ENCODE measurements at places on chromosomes 5 and 9.

GRCh38 chr5:30040488-30041118, 1152.9 kb upstream of the CDH6 start:
- peak; percentile 83 for DNase-seq

- no peak for DNase-seq
Observed at GRCh38 chr9:4128876-4129275, 171.0 kb downstream of the GLIS3 start.

DNA sequence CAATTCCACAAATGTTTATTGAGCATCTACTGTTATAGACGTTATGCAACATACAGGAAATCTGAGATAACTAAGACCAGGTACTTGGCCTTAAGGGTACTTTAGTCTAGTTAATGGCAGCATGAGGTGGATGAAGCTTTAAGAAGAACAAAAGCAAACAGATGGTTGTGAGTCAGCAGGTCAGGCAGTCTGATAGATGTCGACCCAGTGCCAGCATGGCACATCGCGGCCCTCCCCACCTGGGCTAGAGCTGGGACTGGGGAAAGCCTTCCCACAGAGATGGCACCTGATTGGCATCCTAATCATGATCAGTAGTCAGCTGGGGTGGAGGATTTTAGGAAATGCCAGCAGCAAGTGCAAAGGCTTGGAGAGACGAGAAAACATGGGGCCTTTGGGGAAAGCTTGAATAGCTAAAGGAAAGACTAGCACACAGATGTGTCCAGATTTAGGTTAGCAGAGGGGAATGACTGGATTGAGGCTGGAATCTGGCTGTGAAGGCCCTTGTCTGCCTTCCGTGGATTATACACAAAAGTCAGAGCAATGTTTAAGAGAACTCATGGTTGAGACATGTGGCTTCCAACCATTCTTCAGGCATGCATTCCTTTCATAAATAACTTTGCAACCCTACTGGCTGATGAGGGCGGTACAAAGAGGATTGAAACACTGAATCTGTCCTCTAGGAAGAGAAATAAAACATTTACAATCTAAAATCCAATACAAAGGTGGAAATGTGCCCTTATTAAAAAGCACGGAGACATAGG, 395.4 kb upstream of the WWC1 start:
- no peak for DNase-seq

- DNase-seq, result no peak
Observed at GRCh38 chr5:1511048-1511447, 12.7 kb downstream of the LPCAT1 start.

- DNase-seq, result peak; percentile 11
Observed at GRCh38 chr9:7976167-7976755, 176.7 kb upstream of the DMAC1 start.

DNA sequence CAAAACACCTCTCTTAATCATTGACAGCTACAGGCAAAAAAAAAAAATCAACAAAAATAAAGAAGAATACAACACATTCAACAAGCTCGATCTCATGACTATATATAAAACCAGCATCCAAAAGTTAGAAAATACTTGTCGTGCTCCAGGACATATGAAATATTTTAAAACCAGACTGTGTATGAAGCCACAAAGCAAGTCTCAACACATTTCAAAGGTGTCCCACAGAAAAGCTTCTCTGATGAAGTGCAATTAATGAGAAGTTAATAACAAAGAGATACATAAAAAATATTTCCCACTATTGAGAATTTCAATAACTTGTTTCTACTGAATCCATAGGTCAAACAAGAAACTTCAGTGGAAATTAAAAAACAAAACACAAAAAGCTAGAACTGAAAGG, 178.7 kb downstream of the PLK2 start:
- DNase-seq, result no peak

- no peak for DNase-seq
Observed at GRCh38 chr9:90504486-90504885, 138.1 kb downstream of the DIRAS2 start.

- peak; percentile 87 for DNase-seq
Observed at GRCh38 chr9:105054491-105054890, 126.5 kb upstream of the ABCA1 start.

DNA sequence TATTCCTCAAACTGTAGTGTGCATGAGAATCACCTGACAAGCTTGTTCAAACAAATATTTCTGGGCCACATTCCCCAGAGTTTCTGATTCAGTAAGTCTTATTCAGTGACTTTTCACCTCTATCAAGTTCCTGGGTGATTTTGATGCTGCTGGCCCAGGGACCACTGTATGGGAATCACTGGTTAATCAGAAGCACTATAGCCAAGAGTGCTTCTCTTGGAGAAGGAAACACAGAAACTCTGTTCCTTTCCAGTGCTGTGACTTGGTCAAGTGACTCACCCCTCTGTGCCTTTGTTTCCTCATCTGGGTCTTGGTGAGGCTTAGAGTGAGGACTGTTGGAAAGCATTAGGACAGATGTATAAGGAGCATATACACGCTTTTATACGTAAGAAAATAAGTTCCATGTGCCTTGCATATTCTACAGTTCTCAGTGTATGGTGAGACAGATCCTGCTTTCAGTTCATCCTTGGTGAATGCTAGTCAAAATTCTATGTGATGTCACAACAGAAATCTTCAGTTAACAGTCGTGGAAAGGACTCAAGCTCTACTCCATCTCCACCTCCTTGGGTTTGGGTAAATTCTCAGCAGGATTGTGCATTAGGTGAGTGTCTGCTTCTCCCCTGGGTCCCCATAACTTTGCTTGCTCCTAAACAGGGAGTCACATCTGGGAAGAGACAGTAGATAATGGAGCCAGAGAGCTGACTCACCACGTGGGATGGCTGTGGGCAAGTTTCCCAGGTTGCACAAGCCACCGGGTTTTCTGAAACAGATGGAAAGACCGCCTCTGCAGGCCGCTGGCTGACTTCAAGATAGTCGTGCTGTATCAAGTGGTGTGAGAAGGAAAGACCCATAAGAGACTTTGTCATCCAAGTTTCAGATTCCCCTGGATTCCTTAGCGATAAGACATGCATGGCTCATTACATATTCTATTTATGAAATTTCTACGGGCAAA, 117.0 kb downstream of the NXNL2 start:
- DNase-seq, result peak; percentile 95

DNA sequence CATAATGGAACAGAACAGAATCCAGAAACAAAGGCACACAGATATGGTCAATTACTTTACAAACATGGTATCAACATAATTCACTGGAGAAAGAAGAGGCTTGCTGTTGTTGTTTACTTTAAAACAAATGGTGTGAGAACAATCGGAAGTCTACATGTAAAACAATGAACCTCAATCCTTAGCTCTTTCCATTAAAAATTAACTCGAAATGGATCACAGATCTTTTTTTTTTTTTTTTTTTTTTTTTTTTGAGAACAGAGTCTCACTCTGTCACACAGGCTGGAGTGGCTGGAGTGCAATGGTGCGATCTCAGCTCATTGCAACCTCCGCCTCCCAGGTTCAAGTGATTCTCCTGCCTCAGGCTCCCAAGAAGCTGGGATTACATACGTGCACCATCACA, 9.8 kb downstream of the SEMA4D start:
- no peak for DNase-seq

GRCh38 chr5:132267931-132268768, 10.7 kb downstream of the PDLIM4 start:
- no peak for DNase-seq

- DNase-seq, result no peak
Observed at GRCh38 chr5:158563760-158564390, 535.8 kb downstream of the EBF1 start.

- no peak for DNase-seq
Observed at GRCh38 chr5:28603869-28604268, 1565.5 kb upstream of the CDH9 start.

DNA sequence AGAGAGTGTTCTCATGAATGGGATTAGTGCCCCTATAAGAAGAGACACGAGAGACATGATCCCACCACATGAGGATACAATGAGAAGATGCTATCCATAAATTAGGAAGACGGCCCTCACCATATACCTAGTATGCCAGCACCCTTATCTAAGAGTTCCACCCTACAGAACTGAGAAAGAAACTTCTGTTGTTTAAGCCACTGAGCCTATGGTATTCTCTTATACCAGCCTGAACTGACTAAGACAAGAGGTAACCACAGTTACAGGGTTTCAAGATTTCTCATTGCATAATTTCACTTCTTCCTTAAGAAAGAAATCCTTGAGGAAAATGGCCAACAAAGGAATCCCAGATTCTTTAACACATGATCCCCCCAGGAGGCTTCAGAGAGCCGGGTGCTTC, 412.4 kb downstream of the NTRK2 start:
- DNase-seq, result no peak

- DNase-seq, result no peak
Observed at GRCh38 chr9:131484051-131484445, 18.7 kb upstream of the POMT1 start.

GRCh38 chr9:135830496-135830895, 76.8 kb downstream of the CAMSAP1 start:
- peak; percentile 14 for DNase-seq

DNA sequence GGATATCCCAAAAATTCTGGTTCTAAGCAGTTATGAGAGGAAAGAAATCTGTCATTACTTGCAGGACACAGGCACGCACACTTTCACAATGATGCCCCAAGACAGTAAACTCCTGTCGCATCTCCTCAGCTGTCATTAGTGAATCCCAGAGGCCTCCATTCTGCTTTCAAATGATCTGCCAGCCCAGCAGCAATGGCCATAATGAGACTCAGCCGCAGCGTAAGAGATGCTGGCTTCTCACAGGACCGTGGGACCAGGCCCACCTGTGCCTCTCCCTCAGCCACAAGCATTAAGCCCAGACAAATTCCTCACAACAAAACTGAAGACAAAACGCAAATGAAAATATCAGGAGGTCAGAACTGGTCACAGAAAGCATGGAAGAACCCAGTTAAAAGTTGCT, 98.0 kb upstream of the VLDLR start:
- DNase-seq, result no peak

DNA sequence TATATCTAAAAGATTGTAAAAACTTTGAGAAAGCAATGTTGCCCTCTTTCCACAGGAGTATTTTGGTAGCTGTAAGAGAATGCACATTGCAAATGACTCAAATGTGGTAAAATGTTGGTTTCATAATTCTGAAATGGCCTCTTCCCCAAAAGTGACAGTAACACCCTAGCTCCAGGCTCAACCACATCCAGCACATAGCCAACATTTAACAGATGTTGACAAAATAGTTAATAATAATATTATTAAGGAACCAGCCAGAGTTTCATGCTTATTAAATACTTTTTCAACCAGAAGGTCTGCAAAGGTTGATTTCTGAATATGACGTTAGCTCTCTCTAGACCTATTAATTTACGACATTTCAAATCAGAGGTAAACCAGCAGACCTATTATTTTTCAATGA, 1.3 kb downstream of the ANXA1 start:
- DNase-seq, result no peak

- DNase-seq, result no peak
Observed at GRCh38 chr5:149424371-149425315, 45.6 kb upstream of the IL17B start.

DNA sequence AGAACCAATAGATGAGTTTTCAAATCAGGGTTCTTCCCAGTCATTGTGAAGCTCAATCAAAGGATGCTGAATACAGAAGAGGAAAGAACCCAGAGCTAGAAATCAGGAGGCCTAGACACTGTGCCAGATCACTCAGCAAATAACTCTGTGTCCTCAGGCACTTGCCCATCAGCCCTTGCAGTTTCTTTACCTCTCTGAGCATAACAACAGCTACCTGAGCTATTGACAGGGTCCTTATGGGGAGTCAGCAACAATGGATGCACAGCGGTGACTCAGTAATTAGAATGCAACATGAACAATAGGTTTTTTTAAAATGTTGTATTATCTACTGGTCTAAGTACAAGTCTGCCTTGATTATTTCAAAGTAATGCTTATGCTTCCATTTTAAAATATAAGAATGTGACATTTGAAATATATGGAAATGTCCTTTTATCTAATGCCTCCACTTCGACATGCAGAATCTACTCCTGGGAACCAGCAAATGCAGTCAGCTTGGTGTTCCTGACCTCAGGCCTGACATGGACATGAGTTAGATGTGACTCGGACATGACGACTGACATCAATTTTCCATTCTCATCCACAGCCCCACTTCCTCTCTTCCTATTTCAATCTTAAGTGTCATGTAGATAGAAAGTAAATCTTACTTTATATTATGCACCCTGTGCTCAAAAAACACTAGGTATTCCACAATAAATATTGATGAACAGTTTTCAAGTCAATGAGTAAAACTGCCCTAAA, 155.0 kb downstream of the TLE1 start:
- no peak for DNase-seq

DNA sequence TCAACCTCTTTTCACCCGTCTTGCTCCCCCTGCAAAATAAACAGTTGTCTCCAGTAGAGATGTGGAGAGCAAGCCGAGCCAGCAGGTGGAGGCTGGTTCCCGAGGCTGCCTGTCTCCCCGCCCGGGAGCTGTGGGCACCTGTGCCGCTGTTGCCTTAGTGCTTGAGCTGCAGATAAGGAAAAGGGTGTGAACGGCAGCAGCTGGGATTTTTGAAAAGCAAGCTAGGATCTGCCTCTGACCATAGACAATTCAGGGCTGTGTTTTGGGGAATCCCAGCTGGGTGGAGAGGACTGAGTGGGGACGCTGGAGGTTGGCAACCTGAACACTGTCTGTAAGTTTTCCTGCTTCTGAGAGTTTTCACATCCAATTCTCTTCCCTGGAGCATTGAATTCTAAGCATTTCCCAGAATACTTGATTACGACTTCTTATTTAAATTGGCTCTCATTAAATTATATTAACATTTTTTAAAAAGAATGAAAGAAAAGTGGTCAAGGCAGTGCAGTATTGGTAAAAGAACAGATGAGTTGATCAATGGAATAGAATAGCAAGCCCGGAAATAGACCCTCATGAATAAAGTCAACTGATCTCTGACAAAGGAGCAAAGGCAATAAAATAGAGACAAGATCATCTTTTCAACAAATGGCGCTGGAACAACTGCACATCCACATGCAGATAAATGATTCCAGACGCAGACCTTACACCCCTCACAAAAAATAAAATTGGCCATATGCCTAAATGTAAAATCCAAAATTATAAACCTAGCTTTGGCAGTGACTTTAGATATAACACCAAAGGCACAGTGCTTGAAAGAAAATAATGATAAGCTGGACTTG, 9.7 kb downstream of the WNK2 start:
- no peak for DNase-seq

DNA sequence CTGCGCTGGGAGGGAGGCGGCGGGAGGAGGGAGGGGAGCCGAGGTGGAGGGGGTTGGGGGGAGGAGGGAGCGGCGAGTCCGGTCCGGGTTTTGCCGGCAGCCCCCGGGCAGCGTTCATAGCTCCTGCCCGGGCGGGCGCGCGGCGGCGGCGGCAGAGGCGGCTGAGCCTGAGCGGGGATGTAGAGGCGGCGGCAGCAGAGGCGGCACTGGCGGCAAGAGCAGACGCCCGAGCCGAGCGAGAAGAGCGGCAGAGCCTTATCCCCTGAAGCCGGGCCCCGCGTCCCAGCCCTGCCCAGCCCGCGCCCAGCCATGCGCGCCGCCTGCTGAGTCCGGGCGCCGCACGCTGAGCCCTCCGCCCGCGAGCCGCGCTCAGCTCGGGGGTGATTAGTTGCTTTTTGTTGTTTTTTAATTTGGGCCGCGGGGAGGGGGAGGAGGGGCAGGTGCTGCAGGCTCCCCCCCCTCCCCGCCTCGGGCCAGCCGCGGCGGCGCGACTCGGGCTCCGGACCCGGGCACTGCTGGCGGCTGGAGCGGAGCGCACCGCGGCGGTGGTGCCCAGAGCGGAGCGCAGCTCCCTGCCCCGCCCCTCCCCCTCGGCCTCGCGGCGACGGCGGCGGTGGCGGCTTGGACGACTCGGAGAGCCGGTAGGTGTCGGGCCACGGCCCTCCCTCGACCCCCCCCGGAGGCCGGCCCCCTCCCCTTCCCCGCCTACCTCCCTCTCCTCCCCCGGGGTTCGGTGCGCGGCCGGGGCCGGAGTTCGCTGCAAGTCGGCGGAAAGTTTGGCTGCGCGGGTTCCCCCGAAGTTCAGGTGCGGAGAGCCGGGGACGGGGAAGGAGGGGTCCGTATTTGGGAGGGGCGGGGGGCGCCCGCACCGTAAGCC, at the start of gene CXXC5:
CXXC5 (plus strand) TSS at position 145 of the 877 bp plus-strand sequence. CDS start 32,175 bp downstream, outside the sequence.
- peak; percentile 92 for DNase-seq

Measured in astrocyte of the spinal cord (primary cell).